ENCODE measurements at places on chromosomes 12 and 14. TPM values are rescaled to one million over a fixed set of nuclear protein-coding genes. Genes with fewer than 3 reads are reported as not detected.

RCOR1 gene
- 31.7 TPM for total RNA-seq

TMTC2 gene
- total RNA-seq: 1.7 TPM

MYF5 gene
- total RNA-seq: not detected

GRCh38 chr12:78672033-78672432 lies 192.5 kb upstream of the SYT1 start:
- no peak overlapping the region for H3K27ac ChIP-seq
- H3K36me3 ChIP-seq: no peaks in the 10 kb centered on the region
- H3K4me3 ChIP-seq: no peak overlapping the region
- H3K4me1 ChIP-seq: peaks cover 3% of the 10 kb centered on the region
- DNase-seq: no peak
- no peaks in the 10 kb centered on the region for H3K27me3 ChIP-seq

GRCh38 chr14:95006479-95006878 lies 150.8 kb downstream of the DICER1 start:
- no peak overlapping the region for H3K27ac ChIP-seq
- H3K4me1 ChIP-seq: no peaks in the 10 kb centered on the region
- no peak for DNase-seq

DNA sequence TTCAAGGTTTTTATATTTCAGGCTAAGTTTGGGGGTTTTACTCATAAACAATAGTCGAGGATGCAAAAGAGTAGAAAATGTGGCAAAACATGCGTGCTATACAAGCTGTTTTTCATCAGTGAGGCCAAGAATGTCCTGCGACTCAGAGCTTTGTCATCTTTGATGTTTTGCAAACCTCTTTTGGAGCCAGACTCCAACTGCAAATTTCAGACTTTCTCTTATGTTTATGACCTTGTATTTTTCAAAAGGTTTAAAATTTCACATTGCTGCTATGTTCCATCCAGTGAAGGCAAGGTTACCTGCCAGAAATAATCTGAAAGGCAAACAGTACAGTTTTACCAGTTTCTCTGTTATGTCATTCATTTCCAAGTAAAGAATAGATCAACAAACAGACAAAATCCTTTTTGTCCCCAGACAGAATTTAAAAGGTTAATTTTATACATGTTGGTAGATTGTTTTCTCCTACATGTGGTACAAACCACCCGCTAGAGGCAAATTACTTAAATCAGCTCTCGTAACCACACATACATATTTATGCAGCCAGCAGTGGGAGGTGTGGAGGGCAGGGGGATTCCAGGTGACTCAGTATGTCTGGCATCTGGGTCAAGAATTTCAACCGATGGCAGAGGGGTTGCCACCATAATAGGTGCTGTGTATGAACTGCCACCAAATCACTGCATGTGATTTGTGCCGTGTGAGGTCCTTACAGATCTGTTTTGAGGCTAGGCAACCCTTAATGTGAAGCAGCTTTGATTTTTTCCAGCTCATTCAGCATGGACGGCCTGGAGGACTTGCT lies 119.8 kb upstream of the CPM start:
- no peaks in the 10 kb centered on the region for H3K27me3 ChIP-seq
- peaks cover 21% of the 10 kb centered on the region for H3K4me1 ChIP-seq
- H3K27ac ChIP-seq: peak overlapping the region; percentile 86
- DNase-seq: peak; percentile 91
- H3K4me3 ChIP-seq: peak overlapping the region; percentile 32
- no peaks in the 10 kb centered on the region for H3K36me3 ChIP-seq

- H3K36me3 ChIP-seq: no peaks in the 10 kb centered on the region
- no peak for DNase-seq
- peaks cover 2% of the 10 kb centered on the region for H3K27me3 ChIP-seq
- no peak overlapping the region for H3K4me3 ChIP-seq
These were observed 19.7 kb upstream of the FAM234B start for GRCh38 chr12:13024531-13024916.

DNA sequence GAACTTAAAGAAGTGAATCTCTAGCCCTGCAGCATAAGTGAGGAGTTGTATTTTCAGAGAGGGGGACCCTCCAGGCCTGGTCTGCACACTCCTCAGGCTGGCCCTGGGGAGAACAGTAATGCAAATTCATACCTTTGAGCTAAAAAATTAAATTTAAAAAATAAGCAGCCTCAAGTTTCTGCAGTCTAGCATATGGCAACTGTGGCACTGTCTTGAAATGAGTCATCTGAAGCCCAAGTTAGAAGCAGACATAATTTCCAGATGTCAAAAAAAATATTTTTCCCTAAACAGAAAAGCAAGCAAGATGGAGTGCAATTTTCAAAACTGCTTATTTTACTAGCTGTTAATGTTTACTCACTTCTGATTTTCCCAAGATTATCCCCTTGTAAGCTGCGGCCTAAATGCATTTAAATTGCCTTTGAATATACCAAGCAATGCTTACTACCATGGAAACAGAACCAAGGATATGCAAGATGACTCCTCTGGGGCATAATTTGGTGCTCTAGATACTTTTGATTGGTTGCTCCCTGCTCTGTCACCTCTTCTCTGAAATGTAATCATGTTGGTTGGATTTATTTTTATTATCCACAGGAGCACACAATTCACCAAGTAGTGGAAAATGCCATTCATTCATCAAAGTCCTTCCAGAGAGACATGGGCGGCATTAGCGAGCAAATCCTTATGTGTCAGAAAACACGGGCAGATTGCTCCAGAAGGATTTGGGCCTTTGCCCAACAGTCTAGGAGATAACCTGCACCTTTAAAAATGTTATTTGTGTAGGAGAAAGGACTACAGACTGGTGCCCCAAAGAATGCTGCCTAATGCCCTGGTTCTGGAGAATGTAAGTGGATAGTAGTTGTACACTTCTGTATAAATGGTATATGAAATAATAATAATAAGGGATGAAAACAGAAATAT lies 25.0 kb upstream of the DHRS7 start:
- no peaks in the 10 kb centered on the region for H3K27me3 ChIP-seq
- H3K4me1 ChIP-seq: no peaks in the 10 kb centered on the region
- H3K36me3 ChIP-seq: no peaks in the 10 kb centered on the region
- H3K27ac ChIP-seq: no peak overlapping the region

DNA sequence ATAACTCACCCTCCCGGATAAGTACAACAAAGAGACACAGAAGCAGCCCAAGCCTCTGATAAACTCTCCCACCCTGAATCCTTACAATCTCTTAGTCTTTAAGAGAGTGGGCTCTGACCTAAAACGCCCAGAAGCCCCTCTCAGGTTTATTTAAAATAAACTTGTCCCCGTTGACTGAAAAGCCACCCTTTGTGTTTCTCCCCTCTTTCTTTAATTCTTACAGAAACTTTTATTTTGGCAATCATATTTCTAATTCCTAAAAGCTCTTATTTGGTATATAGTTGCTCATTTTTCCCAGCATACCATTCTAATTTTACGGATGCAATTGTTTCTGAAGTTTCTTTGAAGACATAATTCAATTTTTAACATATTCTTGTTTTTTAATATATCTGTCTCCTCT lies 222.1 kb upstream of the PLXNC1 start:
- no peaks in the 10 kb centered on the region for H3K4me1 ChIP-seq
- no peaks in the 10 kb centered on the region for H3K36me3 ChIP-seq

GRCh38 chr14:105128059-105128458 lies 40.5 kb downstream of the JAG2 start:
- no peaks in the 10 kb centered on the region for H3K4me1 ChIP-seq
- no peak for DNase-seq
- no peak overlapping the region for H3K27ac ChIP-seq
- no peak overlapping the region for H3K4me3 ChIP-seq

- no peaks in the 10 kb centered on the region for H3K27me3 ChIP-seq
- no peaks in the 10 kb centered on the region for H3K4me1 ChIP-seq
- H3K4me3 ChIP-seq: no peak overlapping the region
- H3K27ac ChIP-seq: no peak overlapping the region
- DNase-seq: no peak
- H3K36me3 ChIP-seq: no peaks in the 10 kb centered on the region
These were observed 445.2 kb downstream of the NAV3 start for GRCh38 chr12:78275886-78276285.

- no peak overlapping the region for H3K27ac ChIP-seq
- peaks cover 11% of the 10 kb centered on the region for H3K27me3 ChIP-seq
- DNase-seq: no peak
- peaks cover 11% of the 10 kb centered on the region for H3K4me1 ChIP-seq
- H3K36me3 ChIP-seq: no peaks in the 10 kb centered on the region
These were observed 79.0 kb downstream of the PITPNM2 start for GRCh38 chr12:123071857-123072256.

DNA sequence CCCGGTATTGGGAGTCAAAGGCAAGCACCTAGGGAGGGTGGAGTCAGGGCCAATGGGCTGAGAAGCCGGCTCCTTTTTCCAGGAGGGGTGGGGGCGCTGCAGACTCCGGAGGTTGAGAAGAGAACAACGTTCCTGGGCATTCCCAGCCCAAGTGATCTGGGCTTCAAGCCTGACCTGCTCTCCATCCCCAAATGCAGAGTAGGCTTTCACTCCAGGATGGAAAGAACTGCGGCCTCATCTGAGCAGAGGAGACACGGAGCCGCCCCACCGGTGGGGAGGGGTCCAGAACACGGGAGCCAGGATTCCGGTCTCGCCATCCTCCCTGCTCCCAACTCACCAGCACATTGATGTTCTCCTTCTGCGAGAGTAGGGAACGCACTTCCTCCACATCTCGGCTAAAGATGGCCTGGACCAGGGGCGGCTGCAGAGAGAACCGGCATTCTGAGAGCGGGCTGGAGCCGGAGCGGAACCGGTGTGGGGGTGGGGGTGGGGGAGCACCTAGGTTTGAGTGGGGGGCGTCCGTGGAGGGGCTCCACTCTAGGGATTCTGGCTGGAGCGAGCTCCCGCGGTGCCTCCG lies 605 bp downstream of the ANKRD52 start:
- H3K4me3 ChIP-seq: peak overlapping the region; percentile 94
- H3K4me1 ChIP-seq: peaks cover 35% of the 10 kb centered on the region
- H3K36me3 ChIP-seq: peaks cover 33% of the 10 kb centered on the region
